NCI-H460 (cell line): ENCODE measurements at places on chromosomes 7 and 10.

DNA sequence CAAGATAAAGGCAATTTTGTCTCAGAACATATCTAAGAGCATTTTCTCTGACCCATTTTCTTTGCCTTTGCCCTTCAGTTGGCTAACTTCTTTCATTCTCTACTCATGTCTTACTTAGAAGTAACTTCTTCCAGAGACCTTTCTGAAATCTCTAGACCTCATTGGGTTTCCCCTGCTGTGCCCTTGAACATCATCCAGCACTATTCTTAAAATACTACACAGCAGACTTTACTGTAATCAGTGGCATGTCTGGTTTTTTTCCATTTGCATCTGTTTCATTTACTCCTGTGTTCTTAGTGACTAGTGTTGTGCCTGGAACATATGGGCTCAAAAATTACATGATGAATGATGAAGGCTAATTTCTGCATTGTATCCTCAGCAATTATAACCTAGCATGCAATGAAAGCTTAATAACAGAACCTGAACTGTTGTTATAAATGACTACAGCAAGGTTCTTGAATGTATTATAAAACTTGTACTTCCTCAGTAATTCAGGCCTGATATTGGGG, 301.9 kb downstream of the CDK14 start:
- DNase-seq = no peak

GRCh38 chr7:35596061-35596460, 98.9 kb downstream of the HERPUD2 start:
- DNase-seq = no peak

DNA sequence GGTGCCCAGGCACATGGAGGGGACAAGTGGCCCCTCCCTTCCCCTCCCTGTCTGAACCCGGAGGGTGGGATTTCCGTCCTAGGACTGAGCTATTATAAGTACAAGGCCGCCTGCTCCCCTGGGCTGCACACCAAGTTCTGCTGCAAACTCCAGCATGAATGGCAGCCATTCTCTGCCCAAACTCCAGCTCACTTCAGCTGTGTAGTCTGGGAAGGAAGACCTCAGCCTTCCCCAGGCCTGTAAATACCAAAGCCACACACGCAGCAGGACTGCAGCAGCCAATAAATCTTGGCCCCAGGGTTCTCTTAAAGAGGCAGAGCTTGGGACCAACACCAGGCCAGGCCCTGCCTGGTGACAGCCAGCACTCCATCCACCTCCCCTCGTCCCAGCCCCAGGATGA, 291.3 kb upstream of the ZMIZ1 start:
- no peak for DNase-seq

DNA sequence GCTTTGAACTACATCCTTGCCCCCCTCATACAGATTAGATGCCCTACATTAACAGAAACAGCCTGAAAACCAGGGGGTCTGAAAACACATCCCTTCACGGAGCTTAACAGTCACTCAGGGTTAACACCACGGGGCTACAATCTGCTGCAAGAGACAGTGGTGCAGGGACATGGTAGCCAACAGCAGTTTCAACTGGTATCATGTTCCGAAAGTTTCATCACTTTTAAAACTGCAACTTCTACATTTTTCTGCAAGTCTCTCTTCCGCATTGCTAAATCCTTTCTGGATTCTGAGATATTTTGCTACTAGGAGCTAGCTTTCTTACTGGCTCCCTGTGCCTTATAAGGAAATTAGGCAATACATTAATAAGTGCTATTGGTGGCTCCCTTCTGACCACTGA, 92.6 kb downstream of the JAZF1 start:
- DNase-seq = no peak

DNA sequence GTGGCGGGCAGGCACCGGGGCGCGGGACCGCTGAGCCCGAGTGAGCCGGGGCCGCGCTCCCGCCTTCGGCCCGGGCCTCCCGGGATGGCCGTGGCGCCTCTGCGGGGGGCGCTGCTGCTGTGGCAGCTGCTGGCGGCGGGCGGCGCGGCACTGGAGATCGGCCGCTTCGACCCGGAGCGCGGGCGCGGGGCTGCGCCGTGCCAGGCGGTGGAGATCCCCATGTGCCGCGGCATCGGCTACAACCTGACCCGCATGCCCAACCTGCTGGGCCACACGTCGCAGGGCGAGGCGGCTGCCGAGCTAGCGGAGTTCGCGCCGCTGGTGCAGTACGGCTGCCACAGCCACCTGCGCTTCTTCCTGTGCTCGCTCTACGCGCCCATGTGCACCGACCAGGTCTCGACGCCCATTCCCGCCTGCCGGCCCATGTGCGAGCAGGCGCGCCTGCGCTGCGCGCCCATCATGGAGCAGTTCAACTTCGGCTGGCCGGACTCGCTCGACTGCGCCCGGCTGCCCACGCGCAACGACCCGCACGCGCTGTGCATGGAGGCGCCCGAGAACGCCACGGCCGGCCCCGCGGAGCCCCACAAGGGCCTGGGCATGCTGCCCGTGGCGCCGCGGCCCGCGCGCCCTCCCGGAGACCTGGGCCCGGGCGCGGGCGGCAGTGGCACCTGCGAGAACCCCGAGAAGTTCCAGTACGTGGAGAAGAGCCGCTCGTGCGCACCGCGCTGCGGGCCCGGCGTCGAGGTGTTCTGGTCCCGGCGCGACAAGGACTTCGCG, 534 bp downstream of the FZD9 start:
- DNase-seq = no peak

DNA sequence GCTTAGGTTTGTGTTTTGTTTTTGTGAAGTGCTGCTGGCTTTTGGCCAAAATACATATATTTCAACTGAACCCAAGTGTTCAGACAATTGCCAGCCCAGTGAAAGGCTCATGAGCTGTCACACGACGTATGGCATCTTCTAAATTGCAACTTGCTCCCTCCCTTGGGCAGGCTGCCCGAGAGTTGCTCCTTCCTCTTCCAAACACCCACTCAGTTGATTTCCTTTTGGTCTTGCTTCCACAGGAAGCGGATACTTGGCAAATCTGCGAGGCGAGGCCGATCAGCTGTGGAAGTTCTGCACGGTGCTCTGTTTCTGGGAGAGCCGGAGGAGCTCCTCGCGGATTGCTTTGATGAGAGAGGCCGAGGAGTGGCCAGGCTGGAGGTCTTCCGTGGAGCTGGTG, 39.6 kb upstream of the ATP6V0A4 start:
- DNase-seq = no peak
